Mononuclear cell (primary cell): ENCODE measurements at places on chromosomes 5 and 9. TPM values are rescaled to one million over a fixed set of nuclear protein-coding genes. Genes with fewer than 3 reads are reported as not detected.

CRB2 gene
- total RNA-seq = not detected

FAXDC2 gene
- 17.8 TPM for total RNA-seq

MSANTD3 gene
- total RNA-seq = 14.0 TPM

CDX1 gene
- total RNA-seq = not detected

SGTB gene
- 68.0 TPM for total RNA-seq

GPX8 gene
- total RNA-seq = 0.10 TPM

LCN9 gene
- total RNA-seq = not detected

IFNA21 gene
- not detected for total RNA-seq
